Fibroblast of skin of right quadriceps (primary cell): ENCODE measurements at places on chromosomes 1 and 21.
A peak's percentile ranks its signal among the peaks of the same experiment; 100 is the strongest.

GRCh38 chr1:116352349-116352813 is 20.7 kb upstream of the ATP1A1 start:
- no peak for DNase-seq

GRCh38 chr21:21396424-21396823 is 398.2 kb downstream of the NCAM2 start:
- DNase-seq, result no peak

GRCh38 chr1:32948905-32949304 is 15.7 kb downstream of the RNF19B start:
- DNase-seq, result peak; percentile 18

GRCh38 chr1:11070876-11071275 is 11.1 kb upstream of the SRM start:
- DNase-seq, result no peak

GRCh38 chr21:41897047-41897669 is 18.0 kb upstream of the PRDM15 start:
- DNase-seq, result no peak

DNA sequence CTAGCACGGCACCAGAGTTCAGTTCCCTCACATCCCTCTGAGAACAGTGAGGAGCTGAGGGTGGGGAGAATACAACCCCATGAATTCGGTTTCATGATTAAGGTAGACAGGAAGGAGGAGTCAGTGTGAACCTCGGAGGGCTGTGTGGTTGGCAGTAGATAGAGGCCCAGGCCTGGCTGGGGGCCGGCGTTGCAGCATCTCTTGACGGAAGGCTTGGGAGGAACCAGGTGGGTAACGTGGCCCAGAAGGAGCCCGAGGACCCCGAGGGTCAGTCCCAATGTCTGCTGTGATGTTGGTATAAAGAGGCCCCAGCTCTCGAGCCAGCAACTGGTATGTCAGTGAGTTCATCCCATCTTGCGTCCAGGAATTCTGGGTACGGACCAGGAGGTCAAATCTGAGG is 5.5 kb downstream of the PPOX start:
- DNase-seq, result no peak

DNA sequence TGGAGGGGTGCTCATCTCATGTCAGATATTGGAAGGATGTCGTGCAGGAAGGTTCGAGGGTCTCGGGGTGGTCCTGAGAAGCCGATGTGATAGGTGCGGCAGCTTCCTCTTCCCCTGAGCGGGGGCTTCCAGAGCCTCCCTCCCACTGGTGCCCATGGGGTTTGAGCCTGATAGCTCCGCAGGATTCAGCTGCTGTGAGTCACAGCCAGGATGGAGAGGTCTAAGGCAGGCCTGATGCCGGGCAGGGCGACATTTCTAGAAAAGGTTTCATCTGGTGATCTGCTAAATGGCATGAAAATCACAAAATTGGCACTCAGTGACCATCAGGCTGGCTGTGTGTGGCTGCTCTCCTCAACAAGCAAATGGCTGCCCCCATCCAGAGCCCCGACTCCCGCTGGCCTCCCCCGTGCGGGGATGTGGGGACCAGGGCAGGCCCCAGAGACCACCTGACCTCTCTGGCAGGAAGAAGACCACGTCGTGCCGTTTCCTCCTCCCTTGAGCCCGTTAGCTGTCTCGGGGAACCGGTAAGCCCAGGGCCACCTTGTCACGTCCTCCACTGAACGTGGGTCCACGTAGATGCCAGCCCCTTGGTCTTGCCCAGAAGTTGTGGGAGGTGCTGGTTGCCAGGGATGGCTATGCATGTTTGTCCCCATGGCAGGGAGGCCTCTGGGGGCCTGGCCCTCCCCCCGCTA is 66.1 kb downstream of the SKI start:
- no peak for DNase-seq

DNA sequence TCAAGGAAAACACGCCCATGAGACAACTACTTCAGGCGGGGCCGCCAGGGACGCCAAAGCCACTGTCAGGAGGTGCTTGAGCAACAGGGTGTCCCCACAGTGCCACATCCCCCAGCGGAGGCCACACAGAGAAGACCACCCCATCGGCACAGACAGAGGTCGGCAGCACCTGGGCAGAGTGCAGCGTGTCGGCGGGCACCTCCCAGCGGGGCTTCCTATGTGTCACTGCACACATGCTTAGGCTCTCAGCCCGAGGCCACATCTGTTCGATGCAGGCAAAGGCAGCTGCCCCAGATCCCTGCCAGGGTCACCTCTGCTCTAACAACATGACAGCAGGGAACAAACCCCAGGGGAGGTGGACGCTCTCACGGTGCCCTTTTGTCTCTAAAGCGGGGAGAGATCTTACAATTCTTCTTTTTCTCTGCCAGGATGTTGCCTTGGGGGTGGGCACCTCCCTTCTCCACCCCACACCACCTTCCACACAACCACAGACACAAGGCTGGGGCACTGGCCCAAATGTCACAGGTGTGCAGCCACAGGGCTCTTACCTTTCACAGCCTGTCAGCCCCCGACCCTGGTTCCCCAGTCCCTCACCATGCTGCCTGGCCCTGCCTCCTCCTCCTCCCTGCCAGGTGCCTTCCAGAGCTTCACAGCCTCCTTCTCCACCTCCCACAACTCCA is 4.2 kb downstream of the KRTAP10-8 start:
- no peak for DNase-seq

DNA sequence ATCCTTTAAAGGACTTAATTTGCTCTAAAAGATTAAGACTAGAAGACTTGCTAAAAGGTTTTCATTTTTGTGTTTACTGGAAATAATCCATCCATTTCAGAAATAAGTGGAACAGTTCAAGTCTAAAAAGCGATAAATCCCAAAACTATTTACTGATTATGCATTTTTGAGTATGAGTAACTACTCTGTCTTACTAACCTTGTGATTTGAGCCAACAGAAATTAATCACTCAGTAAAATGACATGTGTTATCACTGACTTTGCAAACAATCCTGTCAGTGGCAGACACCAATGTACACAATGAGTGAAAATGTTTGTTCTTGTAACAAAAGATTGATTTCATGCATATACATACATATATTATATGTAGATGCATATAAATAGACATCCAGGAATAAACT is 218.0 kb downstream of the DENND1B start:
- DNase-seq, result peak; percentile 24

DNA sequence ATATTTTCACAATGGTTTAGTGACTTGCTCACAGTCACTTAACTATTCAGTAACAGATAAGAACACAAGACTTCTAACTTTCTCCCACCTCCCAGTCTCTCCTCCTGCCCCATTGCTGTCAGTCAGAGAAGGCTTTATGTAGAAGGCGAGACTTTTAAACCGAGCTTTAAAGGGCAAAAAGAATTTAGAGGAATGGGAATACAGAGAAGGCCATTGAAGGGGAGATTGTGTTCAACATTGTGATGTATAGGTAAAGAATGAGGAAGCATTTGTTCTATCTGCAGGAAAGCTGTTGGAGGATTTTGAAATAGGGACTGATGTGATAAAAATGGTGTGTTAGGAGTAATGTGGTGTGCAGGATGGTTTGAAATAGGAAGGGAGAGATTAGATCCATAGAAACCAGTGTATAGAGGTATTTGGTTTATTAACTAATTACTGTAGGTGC is 7.3 kb downstream of the POU2F1 start:
- DNase-seq, result peak; percentile 3

DNA sequence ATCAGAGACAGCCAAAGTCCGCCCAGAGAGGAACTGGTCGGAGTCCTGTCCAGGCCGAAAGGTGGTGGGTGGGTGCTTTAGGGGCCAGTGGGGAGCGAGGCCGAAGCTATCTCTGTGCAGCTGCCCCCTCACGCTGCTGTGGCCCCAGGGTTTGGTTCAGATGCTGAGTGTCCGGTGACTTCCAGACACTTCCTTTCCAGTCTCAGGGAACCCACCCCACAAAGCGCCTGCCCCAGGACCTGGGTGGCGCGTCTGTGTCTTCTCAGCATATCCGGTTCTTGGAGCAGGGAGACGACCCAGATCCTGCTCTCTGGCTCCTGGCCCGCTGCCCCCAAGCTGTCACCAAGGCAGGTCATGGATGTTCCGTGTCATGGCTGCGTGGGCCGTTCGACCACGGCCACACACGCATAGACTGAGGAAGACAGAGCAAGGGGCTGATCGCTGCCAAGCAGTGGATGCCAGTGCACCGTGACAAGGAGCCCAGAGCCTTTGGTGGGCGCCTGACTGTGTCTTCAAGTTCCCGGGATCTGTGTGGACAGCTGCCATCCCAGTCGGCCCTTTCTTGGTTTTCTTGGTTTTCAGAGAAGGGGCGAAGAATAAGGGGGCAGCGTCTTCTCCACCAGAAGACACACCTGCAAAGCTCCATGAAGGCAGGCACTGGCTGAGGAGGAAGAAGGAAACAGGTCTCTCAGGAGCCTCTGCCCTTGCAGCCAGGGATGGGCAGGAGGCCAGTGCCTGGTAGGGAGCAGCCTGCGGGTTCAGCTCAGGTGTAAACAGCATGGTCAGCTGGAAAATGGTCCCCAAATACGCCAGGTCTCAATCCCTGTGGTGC is 22.9 kb upstream of the COL18A1 start:
- DNase-seq, result no peak

- no peak for DNase-seq
Measured at GRCh38 chr1:15732686-15733081, 3.4 kb upstream of the SLC25A34 start.

GRCh38 chr1:229860926-229861325 is 206.1 kb upstream of the GALNT2 start:
- no peak for DNase-seq

DNA sequence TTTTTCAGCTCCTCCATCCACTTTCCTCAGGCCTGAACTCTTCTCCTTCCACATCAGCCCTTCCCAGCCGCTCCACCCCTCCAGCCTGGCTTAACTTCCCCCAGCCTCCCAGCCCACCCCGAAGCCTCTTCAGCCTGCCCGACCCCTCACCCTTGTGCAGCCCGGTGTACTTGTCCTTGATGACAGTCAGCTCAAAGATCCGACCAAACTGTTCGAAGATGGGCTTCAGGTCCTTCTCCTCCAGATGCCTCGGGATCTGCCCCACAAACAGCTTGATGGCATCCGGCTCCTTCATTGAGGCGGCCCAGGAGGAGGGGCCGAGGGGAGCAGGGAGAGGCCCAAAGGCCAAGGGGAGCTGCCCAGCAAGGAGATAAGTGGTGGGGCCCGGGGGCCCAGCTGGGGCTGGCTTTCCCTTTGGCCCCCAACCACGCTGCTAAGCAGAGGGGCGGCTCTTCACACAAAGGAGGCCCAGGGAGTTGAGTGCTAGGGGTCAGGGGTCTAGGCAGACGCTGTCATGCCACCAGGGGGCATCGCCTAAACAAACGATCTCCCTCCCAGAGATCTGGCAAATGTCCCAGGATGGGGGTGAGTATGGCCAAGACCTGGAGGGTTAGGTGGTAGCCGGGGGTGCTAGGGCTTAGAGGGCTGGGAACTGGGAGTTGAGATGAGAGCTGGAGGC is 738 bp downstream of the CELF3 start:
- DNase-seq, result no peak

GRCh38 chr1:206455289-206455665 is 15.0 kb upstream of the IKBKE start:
- no peak for DNase-seq

- DNase-seq, result no peak
Measured at GRCh38 chr1:205994346-205994745, 8.8 kb downstream of the RAB7B start.

DNA sequence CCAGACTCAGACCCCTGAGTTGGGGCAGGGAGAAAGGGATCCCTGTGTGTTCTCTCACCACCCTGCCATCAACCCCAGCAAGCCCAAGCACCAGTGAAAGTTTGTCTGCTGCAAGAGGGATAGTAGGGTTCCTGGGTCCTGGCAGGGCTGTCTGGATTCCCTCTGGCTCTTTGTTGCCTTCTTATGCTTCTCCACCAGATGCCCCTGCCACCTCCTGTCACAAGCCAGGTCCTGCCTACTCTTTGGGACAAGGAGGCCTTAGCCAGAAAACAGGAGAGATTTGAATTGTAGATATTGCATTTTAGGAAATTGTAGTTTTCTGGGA is 21.7 kb downstream of the UBE2T start:
- DNase-seq, result no peak

DNA sequence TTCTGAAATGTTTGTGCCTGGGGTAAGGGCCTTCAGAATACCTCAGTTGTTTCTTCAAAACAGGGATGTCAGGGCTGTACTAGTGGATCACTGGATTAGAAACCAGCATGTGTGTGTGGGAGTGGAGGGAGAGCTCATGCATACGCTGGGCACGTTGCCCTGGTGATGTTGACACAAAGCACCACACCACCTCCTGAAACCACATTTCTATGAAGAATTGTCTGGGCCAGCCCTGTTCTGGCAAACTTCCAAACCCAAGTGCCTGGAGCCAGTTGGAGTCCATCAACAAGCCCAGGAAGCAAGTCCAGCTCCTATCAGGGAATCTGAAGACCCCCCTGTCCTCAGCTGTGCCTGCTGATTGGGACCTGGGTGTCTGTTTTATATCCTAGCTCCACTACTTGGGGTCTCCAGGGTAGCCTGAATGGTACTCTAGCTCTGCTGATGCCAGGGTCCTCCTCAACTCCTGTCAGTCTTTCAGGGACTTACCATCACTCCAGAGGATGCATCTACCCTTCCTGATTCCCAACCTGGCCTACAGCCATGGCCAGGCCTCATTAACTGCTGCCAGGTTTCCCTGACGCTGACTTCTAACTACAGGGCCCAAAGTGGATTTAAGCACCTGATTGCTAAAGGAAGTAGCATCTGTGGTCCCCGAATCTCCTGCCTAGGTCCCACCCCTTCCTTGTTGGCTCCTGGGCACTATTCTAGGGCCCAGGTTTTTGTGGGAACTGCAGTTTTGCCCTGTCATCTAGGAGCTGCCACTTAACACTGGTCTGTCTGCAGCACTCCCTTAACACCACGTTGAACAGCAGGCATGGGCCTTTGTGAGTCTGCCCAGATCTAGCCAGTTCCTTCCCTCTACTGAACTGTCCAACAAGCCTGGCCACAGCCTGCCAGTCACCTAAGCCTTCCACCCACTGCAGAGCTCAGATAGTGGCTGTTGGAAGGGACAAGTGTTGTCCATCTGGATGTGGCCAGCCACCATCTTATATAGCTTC is 45.5 kb downstream of the LPAR3 start:
- DNase-seq, result peak; percentile 94

- DNase-seq, result no peak
Measured at GRCh38 chr21:42692688-42693087, 39.3 kb downstream of the PDE9A start.

GRCh38 chr1:54362881-54363340 is 43.3 kb downstream of the SSBP3 start:
- peak; percentile 31 for DNase-seq

- no peak for DNase-seq
Measured at GRCh38 chr1:197272791-197273190, 4.7 kb downstream of the CRB1 start.

DNA sequence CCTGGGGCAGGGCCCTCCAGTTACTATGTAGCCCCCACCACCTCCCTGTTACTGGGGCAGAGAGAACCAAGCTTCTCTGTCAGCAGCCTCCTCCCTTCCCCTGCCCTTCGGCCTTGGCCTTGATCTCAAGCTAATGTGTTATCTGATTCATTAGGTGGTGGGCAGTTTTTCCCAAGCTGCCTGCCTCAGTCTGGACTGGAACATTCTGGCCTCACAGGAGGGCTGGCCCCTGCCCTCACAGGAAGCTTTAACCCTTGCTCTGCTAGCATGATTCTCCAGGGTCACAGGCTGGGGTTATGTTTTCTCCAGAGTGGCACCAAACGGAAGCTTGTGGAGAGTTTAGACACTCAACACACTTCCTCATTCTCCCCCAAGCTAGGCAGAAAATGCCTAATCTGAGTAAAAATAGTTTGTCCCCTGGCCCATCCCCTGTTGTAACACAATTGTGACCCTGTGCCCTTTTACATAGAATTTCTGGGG is 37.2 kb upstream of the SLC6A9 start:
- no peak for DNase-seq

- DNase-seq, result no peak
Measured at GRCh38 chr1:154398141-154398540, 7.0 kb upstream of the IL6R start.

GRCh38 chr1:12549460-12550349 is 68.3 kb downstream of the DHRS3 start:
- DNase-seq, result peak; percentile 93
